ENCODE measurements at places on chromosomes 6 and 20.

- no peak for DNase-seq
Observed at GRCh38 chr20:38173237-38174156, 8.4 kb upstream of the TGM2 start.

DNA sequence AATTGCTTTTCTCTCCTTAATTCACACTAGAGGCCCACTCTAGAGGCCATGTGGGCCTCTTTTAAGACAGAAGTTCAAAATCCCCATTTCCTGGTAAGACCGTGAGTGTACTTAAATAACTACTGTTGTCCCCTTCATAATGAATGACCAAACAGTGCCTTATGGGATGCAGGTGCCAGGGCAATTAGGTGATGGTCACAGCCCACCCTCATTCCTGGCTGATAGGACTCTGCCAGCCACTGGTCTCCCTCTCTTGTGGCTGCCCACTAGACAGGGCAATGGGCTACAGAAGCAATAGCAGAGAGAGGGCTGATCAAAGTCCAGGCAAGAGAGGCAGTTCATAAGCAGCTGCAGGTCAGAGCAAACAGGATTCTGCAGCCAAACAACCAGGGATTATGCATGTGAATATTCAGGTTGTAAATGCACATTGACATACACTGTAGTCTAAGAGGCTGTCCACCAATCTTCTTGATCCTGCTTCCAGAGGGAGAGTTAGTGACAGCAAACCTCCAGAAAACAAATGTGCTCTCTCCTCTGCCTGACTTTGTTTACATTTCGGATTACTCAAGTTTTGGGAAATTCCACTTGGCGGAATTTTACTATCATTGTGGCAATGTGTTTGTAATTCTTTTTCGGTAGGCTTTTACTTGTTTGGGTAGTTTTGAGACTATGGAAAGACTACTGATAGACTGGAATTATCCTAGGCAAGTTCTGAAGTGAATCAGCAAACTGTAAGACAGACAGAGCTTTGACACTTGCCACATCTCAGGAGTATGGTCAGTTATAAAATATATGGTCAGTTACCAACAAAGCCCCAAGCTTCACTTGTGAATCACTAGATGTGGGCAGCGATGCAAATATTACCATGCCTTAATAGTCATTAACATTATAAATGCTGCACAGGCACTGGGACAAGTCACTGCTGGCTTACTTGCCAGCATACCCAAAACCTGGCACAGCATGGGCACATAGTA is 12.8 kb downstream of the PTPRK start:
- no peak for DNase-seq

GRCh38 chr20:16003310-16003709 is 569.9 kb downstream of the KIF16B start:
- DNase-seq = no peak

GRCh38 chr6:11785415-11785773 is 6.8 kb upstream of the ADTRP start:
- DNase-seq = no peak

- peak; percentile 22 for DNase-seq
Observed at GRCh38 chr6:130019326-130020072, 1.1 kb downstream of the L3MBTL3 start.

DNA sequence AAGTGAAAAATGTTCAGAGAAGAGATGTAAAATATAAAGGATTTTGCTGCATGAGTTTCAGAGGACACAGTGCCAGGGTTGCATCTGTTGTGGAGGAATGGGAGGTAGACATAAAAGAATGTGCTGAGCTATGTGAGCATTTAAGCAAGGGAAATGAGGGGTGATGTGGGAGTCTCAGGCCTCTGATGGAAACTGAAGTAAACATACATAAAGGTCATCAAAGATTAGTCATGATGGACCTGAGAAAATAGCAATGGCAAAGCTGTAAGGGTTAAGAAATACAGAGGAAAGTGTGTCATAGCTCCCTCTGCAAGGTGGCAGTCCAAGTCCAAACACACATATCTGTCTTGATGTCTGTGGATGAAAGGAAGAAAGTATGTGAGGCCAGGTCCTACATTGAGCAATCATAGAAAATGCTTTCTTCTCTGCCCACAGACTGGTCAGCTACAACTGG is 306.6 kb upstream of the ECI2 start:
- DNase-seq = no peak

DNA sequence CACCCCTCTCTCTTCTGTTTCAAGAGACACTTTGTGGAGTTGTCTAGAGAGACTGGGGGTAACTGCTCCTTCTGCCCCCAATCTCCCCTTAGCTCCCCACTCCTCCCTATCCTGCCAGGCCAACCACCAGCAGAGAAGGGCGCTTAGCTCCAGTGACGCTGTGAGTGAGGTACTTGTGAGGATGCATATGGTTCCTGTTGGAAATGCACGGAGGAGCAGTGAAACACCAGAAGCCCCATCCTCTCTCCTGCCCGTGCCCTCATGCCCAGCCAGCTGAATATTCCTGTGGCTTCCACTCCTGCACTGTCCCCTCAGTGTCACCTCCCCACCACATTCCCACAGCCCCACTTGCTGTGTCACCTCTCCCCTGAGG is 11.9 kb downstream of the NT5E start:
- no peak for DNase-seq
